NCI-H187 treated with DMSO at 0.1 percent for 48 hours (cell line): ENCODE measurements at places on chromosomes 16 and 17.

DNA sequence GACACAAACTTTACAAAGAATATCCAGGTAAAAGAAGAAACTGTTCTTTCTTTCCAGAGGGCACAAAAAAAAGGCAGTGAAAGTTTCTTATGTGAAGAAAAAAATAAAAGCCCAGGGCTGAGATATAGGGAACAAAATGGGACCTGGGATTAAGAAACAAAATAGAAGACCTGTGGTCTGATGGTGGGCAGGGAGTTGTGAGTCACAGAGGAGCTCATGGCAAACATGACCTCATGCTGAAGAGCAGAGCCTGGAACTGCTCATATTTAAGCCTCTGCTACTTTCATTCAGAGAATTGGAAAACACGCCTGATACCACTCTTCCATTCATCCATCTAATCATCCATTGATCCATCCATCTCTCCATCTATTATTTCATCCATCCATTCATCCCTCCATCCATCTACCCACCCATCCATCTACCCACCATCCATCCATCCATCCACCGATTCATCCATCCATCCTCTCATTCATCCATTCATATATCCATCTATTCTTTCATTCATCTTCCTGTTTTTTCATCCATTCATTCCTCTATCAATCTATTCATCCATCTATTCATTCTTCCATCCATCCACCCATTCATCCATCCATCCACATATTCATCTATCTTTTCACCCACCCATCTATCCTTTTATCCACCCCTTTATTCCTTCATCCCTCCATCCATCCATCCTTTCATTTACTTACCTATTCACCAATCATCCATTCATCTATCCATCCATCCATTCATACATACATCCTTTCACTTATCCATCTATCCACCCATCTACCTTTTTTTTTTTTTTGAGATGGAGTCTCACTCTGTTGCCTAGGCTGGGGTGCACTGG lies 30.0 kb downstream of the WFDC1 start:
- no peak for DNase-seq

GRCh38 chr16:16021988-16022682 lies 72.7 kb downstream of the ABCC1 start:
- DNase-seq, result no peak

- DNase-seq, result no peak
These were observed 222.6 kb upstream of the PMFBP1 start for GRCh38 chr16:72394526-72394925.

DNA sequence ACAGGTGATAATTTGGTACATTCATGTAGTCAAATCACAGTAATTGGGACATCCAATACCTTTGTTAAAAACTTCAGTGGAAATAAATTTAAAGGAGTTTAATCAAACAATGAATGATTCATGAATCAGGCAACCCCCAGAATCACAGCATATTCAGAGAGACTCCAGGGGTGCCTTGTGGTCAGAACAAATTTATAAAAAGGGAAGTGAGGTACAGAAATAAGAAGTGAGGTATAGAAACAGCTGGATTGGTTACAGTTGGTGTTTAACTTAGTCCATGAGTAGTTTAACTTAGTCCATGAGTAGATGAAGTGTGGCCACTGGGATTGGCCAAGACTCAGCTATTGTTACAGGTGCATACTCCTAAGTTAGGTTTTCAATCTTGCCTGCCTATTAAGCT lies 25.1 kb downstream of the TMEM98 start:
- no peak for DNase-seq

DNA sequence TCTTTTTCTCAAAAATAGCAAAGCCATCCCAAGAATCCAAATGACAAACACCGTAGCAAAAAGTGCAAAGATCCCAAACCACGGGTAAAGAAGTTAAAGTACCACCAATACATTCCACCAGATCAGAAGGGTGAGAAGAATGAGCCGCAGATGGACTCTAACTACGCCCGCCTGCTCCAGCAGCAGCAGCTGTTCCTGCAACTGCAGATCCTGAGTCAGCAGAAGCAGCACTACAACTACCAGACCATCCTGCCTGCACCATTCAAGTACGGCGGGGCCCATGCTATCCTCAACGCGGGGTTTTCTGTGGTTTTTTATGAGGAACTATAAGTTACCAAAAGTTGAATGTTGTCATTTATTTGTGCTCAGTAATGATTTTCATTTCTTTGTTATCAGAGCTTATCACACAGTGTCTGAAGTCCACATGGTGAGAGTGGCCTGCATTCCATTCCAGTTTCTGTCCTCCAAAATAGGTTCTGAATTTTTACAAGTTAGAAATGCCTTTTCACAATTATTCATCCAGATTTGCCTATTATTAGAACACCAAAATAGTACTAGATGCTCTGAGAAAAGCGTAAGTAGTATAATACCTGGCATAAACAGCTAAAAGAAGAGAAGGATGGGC lies 169.2 kb downstream of the MRTFB start:
- DNase-seq, result no peak
